ENCODE measurements at places on chromosomes 7 and 10.

- DNase-seq = no peak
Measured at GRCh38 chr7:78165454-78165853, 366.9 kb downstream of the PHTF2 start.

DNA sequence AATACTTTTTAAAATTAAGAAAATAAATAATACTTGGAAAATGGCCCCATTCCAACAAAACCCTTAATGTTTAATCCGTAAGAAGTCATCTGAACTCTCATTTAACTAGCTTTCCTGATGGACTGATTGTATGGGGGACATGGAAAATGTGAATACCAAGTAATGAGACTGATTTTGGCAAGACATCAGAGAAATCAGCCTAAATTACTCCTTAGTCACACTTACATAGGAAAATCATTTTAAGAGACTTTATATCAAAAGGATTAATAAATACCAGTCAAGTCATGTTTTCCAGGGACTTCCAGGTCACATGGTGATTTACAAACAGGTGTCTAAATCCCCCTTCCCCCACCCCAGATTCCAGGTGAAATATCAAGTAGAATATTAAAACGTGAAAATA, 58.2 kb downstream of the GRM8 start:
- no peak for DNase-seq

DNA sequence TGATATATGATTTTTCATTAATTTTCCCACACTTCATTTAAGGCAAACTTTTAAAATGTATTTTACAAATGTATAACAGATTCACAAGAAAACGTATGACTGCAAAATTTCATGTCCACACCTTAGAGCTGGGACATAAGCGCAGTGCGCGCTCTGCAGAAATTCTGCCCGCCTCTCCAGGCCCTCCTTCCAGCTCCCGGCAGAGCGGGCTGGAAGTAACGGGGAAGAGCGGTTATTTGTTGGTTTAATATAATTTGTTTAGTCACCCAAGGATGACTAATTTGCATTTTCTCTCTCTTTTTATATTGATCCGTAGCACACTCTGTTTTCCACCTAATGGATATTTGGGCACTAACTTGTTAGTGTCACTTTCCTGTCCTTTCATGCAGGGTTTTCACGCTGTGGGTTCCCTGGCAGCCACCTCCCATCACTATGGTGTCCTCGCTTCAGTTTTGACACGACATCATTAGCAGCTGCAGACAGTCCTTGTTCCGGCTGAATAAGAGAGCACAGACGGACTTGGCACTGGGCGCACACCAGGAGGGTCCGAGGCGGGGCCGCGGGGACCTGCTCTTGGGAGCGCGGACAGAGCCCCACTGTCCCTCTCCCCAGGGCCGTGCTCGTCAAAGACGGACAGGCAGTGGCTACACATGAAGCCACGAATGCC, 129.2 kb upstream of the SEC61G start:
- no peak for DNase-seq

GRCh38 chr10:118139321-118139720, 92.6 kb upstream of the RAB11FIP2 start:
- no peak for DNase-seq

DNA sequence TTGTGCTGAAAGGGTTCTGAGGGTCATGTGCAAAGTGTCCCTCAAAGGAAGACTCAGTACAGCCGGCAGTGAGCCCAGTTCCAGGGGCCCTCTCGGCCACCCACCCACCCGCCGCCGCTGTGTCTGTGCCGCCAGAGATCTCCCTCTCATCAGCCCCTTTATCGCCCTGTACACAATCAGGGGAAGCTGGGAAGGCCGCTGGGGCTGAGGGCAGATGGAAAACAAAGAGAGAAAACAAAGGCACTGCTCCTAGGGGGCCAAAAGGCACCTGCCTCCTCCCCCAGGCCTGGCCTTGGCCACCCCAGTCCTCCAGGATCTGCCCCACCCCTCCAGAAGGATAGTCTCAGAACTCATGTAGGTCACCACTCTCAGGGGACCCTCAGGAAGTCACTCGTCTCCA, 67.0 kb downstream of the ZMIZ1 start:
- DNase-seq = no peak

DNA sequence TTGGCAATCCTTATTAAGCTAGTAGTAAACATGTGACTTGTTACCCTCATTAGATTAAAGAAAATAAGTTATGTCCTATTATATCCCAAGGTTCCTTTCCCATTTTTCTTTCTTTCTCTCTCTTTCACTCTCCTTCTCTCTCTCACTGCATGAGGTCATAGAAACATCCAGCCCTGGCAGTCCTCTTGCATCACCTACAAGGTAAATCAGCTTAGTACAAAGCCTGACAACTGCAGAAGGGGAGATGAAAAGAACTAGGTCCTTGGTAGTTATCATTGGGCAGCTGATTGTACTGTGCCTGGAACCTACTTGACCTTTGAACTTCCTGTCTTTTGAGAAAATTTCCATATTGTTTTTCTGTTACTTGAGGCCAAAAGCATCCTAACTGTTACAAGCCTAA, 307.9 kb upstream of the SP8 start:
- no peak for DNase-seq

DNA sequence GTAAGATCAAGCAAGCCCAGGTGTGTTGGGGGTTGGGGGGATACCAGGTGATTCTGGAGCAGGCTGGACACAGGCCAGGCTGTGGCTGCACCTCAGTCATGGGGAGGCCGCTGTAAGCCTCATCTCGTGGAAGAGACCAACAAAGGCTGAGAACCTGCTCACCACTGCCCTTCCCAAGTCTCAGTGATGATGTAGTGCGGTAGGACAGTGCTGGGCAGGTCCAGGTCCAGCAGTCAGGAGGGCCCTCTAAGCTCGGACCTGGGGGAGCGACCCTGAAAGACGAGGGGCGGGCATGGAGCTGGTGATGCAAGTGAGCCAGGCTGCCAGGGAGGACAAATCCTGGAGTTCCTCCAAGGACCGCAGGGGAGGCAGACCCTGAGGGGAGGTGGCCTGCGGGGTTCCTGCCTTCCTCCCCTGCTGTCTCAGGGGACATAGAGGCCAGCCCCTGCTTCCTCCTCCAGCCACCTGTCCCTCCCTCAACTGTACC, 3.3 kb upstream of the PWWP2B start:
- DNase-seq = no peak

DNA sequence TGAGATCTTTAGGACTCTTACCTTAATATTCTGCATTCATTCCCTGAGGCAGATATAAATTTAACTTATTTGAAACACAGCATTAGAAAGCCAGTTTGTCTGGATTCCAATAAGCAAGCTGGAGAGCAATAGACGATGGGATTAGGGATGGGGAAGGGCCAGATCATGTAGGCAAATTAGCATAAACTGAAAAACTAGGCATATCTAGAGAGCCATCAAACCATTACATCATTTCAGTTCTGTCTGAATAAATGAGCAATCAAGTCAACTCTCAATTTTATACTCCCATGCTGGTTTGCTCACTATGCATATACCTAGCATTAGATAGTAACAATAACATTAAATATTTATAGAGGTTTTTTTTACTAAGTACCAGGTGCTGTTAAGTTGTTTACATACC, 583.6 kb upstream of the LRRN3 start:
- no peak for DNase-seq

DNA sequence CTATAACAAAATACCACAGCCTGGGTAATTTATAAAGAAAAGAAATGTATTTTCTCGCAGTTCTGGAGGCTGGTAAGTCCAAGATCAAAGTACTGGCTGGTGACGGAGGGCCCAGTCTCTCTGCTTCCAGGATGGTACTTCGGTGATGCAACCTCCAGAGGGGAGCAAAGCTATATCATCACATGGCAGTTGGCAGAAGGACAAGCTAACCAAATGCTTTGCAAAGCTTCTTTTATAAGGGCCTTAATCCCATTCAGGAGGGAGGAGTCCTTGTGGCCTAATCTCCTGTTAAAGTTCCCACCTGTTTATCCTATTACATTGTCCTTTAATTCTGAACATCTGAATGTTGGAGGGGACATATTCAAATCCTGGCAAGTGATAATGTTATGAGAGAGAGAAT, 134.1 kb upstream of the SP4 start:
- DNase-seq = no peak

DNA sequence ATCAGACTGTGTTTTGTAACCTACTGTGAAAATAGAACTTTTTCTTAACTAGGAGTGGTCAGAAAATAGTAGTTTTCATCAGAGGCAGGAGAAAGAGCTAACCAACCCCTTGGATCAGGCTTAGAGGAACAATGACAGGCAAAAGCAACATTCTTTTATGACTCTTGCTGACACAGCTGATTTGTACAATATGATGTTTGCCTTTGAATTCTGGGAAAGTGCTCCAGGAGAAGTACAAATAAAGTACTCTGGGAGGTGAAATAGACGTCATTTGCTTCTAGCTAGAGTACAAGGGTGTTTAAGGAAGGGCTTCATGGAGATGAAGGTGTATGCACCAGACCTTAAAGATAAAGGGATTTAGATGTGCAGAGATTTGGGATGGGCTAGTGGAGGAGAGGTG, 75.1 kb upstream of the KIAA1217 start:
- no peak for DNase-seq

DNA sequence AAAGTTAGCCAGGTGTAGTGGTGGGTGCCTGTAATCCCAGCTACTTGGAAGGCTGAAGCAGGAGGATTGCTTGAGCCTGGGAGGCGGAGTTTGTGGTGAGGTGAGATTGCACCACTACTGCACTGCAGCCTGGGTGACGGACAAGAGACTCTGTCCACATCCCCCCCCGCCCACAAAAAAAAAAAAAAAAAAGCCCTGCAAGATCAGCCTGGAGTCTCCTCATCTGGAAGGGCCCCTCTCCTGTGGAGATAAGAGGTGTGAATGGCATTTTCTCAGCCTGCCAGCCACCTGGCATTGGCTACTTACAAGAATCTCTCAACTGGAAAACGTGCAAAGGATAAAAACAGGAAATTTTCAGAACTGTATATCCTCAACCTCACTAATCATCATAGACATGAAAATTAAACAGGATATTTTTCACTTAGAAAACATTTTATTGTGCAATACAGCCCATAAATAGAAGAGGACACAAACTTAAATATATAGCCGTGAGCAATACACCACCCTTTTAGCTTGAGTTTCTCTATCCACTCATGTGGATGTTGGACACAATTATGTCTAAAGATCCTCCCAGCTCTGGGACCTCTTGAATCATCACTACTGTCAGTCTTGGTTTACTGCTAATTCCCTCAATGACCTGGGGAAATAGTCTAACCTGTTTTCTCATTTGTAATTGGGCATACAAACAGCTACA, 11.3 kb upstream of the TSPAN15 start:
- no peak for DNase-seq

GRCh38 chr7:106110238-106110560, 1.9 kb downstream of the SYPL1 start:
- DNase-seq = no peak

DNA sequence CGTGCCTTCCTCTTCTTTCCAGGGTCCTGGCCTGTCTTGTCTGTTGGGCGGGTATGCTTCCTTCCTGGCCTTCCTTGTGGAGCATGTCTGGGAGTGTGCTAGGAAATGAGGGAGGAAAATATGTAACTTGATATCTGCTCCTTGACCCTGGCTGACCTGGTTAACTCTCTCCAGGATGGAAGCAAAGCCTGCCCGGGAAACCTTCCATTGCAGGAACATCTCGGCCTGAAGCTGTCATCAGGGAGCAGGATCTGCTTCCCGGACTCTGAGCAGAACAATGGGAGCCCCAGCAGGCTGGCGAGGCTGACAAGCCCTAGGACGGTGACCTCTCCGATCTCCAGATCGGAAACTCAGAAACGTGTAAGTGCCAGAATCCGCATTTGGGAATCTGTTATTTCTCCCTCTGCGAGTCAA, 340.3 kb downstream of the FRMD4A start:
- DNase-seq = no peak

GRCh38 chr10:24307696-24308485, 99.0 kb downstream of the KIAA1217 start:
- no peak for DNase-seq

- DNase-seq = peak; percentile 73
Measured at GRCh38 chr7:135253851-135254771, 20.5 kb downstream of the STRA8 start.

- DNase-seq = peak; percentile 95
Measured at GRCh38 chr7:43583424-43584194, 701 bp downstream of the STK17A start.

GRCh38 chr7:108204281-108204796, 74.2 kb upstream of the LAMB4 start:
- no peak for DNase-seq

DNA sequence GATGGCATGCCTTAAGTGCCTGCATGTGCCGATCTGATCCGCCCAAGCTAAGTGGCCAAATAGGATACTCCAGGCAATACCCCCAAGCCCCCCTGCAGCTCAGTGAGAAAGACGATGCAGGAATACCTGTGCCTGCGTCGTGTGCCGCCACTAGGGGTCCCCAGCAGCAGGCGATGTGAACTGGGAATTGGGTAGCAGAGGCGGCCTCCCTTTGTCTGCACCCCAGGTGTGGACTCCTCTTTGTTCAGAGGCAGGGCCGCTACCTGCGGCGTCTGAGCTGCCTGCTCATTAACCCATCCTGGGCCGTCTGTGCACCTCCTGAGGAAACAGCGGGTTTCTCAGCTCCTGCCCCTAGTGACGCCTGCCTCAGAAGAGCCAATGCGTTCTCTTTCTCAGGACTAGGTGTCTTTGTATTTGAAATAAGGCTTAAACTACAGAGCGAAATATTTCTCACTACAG, 4.8 kb upstream of the CHN2 start:
- DNase-seq = peak; percentile 66

DNA sequence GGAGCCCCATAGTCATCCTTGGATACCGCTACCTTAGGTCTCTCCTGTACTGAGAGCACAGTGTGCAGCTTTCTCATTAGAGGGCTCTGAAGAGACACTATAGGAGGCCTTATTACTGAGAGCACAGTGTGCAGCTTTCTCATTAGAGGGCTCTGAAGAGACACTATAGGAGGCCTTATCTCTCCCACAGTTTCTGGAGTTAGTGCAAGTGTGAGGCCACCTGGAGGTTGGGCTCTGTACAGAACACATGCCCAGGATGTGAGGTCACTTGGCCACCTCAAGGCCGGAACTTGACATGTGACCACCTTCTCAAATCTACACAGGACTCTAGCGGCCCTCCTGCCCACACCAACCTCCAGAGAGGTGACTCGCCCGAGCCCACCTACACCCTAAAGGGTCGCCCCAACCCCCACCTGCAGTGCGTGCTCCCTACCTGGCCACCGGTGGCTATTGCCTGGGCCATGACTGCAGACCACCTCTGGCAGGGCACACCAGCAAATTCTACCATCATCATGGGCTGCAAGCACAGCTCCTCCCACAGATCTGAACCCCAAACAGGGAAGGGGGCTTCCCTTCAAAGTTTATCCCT, 24.6 kb downstream of the FRMPD2 start:
- DNase-seq = no peak

GRCh38 chr7:154843670-154844237, 159.2 kb downstream of the PAXIP1 start:
- no peak for DNase-seq

Measured in common myeloid progenitor, CD34-positive (primary cell).